ENCODE measurements at places on chromosomes 5 and 9.

GRCh38 chr5:144191531-144191930 lies 20.9 kb downstream of the KCTD16 start:
- DNase-seq: no peak

DNA sequence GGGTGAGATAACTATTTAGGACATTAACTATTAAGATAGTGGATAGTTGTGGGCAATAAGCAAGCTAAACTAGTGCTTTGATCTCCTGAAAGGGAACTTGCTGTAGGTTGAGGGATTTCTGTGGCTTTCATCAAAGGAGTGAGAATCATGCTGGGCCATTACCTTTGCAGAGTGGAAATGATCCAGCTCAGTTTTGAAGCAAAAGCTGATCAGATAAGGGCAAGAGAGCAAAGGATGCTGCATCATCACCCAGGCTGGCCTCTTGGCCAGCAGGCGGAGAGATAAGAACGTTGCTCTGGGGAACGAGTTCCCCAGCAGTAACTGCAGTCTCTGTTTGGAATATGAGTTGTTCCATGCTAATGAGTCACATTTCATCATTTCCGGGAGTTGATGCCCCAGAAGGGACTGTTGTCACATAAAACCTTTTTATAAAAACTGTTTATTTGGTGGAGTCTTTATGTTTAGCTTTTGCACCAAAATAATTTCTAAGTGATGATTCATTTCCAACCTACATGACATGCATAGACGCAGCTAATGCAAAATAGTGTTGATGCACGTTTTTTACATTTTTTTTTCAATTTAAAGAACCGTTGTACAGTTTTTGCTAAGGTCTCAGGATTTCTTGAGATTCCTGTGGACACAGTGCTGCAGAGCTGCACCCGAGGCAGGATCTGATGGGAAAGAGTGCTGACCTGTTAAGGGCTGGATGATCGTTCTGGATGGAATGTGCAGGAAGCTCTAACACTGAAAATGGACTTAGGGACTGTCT lies 99.3 kb downstream of the ACTBL2 start:
- DNase-seq: no peak

- DNase-seq: no peak
These were observed 69.8 kb downstream of the CNTLN start for GRCh38 chr9:17204611-17205152.

- DNase-seq: no peak
These were observed 40.6 kb downstream of the WWC1 start for GRCh38 chr5:168332042-168332441.

DNA sequence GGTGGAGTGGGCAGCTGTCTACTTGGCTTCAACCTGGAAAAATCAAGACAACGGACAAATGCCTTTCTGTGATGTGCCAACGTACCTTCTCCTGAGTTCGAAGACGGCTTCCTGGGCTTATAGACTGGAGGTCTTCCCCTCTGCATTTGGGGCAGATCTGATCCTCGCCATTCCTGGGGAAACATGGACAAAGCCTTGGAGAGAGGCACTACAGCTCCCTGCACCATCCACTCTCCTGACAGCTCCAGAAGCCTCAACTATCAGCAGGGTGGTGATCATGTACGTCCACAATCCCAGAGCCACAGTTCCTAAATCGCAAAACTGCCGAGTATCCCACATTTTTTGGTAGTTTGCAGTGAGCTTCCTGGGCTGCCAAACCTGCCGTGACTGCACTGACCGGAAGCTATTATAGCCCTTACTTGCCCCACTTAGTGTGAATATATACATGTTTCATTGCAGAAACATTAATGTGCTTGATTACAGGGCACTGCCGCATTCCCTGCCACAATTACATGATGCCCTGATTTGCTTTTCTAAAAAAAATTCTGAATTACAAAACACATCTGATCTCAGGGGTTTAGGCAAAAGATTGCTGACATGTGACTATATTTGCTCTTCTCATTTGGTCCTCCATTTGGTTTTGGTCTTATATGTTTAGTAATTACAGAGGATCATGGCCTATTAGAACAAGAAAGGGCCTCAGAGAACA lies 2.8 kb downstream of the TRAF1 start:
- no peak for DNase-seq

DNA sequence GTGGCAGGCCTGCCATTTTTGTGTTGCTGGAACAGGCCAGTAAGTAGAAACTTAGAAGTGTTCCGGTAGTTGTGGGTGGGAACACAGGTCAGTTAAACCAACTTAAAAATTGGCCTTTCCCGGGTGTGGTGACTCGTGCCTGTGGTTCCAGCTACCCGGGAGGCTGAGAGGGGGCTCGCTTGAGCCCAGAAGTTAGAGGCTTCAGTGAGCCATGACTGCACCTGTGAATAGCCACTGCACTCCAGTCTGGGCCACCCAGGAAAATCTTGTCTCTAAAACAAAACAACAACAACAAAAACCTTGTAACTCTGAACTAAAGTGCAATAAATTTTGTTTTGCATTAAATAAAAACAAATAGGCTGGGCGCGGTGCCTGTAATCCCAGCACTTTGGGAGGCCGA lies 1.4 kb upstream of the NHP2 start:
- no peak for DNase-seq

- DNase-seq: no peak
These were observed 754.3 kb upstream of the GRAMD2B start for GRCh38 chr5:125668884-125669283.

- DNase-seq: no peak
These were observed 22.7 kb upstream of the ANKRD34B start for GRCh38 chr5:80592761-80593160.

DNA sequence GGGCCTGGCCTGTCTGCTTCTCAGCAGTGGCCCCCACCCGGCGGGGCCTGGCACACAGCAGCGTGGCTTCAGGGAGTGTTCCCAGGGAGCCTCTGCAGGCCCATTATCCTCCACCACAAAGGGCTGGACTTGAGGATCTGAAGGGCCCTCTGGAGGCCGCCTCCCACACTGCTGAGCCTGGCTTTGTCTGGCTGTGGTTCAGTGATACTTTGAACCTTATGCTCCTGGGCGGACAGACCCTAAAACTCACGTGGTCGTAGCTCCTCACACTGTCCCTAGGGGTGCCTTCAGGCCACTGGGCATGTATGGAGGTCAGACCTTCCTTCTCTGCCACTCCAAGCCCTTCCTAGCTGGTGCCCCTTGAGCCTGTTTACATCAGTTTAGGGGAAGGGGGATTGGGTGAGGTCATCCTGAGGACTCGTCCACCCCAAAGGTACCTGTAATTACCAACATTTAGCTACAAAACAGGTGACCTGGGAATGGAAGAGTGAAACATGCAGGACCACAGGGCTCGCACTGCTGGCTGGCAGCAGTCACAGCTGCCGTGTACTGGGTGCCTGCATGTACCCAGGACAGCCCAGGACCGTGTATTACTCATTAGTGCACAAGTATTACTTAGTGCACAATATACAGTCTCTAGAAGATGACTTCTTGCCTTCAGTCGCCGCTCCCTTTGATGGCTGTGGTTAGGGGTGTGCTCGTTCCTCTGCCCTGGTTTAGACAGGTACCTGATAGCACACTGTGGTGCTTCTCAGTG lies 8.5 kb downstream of the GRHPR start:
- DNase-seq: peak; percentile 82
